ENCODE measurements at places on chromosomes 16 and 17.
A peak's percentile ranks its signal among the peaks of the same experiment; 100 is the strongest.

- DNase-seq, result no peak
These were observed 207.1 kb upstream of the CIBAR2 start for GRCh38 chr16:85319208-85319983.

- no peak for DNase-seq
These were observed 5.5 kb upstream of the VKORC1 start for GRCh38 chr16:31099860-31100638.

DNA sequence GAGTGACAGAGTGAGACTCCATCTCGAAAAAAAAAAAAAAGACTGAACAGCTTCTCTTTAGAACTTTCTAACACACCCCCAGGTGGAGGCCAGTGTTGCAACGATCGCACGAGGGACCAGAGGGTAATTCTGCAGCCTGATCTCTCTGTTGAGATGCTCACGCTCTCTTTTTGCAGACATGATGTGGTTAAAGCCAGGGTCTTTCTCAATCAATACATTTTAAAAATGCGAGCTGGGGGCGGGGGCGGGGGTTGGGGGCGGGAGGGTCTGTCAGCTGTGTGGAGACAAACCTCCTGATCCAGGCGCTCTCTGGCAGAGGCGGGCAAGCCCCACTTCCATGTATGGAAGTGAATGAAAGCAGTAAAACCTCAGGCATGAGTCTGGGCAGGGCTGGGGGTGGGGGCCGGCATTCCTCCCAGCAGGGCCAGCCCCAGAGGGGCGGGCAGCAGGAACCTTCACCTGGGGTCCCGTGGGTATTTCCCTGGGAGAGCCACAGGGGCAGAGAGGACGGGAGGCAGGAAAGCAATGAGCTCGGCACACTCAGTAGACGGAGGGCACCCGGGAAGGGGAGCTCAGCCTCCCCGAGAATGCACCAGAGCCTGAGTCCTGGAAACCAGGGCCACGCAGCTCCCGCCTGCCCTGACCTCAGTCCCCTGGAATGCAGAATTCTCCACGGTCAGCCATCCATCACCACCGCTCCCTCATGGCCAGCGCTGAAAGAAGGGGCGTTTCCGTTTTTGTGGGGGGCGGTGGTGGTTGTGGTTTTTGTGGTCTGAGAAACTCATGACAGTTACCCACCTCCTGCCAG lies 28.0 kb downstream of the NXN start:
- peak; percentile 97 for DNase-seq

DNA sequence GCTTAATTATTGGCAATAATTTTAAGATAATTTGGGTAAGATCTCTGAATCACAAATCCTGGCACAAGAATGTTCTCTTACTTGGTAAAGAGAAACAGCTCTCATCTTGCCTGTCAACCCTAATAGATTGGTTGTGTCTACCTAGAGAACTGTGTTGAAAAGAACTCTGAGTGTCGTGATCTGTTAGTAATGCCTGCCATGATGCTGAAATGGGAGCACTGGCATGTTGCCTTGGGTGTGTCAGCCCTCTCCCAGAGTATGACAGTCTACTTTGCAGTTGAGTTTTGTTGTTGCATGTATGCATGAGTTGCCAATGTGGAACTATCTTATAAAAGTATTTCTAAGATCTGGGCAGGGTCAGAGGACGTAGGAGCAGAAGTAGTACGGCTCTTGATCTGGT lies 221.4 kb downstream of the MAF start:
- no peak for DNase-seq
